ENCODE measurements at places on chromosomes 5 and 9. TPM values are rescaled to one million over a fixed set of nuclear protein-coding genes. Genes with fewer than 3 reads are reported as not detected.
A peak's percentile ranks its signal among the peaks of the same experiment; 100 is the strongest.

DNA sequence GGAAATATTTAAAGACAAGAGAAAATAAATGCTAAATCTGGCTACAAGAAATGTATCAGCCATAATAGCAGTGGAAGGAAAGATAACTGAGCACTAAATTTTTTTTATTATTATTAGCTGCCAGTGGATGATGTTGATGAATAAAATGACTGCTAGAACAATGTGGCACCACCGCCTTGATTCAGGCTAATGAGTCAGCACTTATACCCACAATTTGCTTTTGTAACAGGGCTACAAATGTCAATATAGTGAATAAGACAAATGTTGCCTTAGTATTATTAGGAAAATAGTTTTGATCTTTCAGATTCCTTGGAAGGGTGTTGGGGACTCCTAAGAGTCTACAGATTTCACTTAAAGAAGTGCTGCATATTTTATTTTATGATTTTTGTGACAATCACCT is 555.2 kb upstream of the GRAMD2B start:
- DNase-seq = no peak

DNA sequence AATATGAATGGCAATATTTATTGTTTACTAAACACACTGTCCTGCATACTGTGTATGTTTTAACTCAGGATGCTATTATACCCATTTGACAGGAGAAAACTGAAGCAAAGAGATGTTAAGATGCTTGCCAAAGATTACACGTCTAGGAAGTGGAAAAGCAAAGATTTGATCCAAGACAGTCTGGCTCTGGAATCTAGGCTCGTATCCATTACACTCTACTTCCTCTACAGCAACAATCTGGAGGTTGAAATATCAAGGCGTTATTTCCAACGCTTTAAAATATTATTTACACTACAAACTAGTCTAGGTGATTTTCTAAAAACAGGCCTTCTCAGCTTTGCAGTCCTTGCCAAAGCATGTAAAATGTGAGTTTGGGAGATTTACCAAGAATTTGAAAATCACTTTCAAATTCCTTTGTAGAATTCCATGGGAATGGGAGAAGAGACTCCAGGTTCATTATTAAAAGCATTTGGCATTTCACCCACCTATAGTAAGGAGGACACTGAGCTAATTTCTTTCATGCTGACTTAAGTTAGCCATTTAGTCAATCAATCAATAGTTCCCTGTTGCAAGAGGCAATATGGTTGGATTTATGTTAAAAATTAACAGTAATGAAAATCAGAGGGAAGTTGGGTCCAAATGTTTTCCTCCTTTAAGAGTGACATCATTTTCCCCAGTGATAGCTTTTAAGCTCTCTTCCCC is 356.3 kb upstream of the SMARCA2 start:
- DNase-seq = no peak

DNA sequence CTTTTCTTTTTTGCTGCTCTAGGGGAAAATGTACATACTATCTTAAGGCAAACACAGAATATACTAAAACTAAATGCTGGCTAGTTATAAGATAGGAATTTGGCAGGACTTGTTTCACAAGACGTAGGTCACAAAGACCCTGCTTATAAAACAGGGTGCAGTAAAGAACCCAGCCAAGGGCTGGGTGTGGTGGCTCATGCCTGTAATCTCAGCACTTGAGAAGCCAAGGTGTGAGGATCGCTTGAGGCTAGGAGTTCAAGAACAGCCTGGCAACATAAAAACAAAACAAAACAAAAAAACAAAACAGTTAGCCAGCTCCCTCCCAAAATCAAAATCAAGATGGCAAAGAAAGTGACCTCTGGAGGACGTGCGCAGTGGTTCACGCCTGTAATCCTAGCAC is 49.5 kb upstream of the DENND4C start:
- DNase-seq = no peak

DNA sequence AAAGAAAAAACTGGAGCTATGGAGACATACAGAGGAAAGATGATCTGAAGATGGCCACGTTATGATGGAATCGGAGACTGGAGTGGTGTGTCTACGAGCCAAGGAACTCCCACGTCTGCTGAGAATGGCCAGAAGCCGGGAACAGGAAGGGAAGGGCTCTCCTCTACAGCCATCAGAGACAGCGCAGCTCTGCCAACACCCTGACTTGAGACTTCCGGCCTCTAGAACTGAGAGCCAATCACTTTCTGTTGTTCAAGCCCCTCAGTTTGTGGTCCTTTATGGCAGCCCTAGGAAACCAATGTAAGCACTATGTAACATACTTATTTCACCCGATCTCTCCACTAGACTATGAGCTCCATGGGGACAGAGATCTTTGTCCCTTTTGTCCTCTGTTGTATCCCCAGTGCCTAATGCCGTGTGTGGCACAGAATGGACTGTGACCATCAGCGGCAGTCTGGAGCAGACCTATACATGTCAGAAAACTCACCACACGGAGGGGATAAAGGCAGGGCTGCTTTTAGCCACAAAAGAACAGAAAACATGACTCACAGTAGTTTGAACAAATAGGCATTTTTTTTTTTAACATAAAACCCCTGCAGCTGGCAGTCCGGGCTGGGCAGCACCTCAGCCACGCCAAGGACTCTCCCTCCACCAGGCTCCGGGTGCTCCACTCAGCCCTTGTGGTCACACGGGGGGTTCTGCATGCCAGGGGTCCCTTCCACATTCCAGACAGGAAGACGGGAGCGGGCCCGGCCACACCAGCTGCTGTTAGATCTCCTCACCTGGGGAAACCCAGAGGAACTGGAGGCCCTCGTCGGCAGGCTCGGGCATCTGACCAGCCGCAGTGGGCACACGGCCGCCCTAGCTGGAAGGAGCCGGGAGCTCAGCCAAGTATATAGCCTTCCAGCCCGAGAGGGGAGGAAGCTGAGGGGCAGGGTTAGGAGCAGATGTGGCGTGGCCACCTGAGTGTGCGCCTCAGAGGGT is 16.1 kb upstream of the MXD3 start:
- no peak for DNase-seq

DNA sequence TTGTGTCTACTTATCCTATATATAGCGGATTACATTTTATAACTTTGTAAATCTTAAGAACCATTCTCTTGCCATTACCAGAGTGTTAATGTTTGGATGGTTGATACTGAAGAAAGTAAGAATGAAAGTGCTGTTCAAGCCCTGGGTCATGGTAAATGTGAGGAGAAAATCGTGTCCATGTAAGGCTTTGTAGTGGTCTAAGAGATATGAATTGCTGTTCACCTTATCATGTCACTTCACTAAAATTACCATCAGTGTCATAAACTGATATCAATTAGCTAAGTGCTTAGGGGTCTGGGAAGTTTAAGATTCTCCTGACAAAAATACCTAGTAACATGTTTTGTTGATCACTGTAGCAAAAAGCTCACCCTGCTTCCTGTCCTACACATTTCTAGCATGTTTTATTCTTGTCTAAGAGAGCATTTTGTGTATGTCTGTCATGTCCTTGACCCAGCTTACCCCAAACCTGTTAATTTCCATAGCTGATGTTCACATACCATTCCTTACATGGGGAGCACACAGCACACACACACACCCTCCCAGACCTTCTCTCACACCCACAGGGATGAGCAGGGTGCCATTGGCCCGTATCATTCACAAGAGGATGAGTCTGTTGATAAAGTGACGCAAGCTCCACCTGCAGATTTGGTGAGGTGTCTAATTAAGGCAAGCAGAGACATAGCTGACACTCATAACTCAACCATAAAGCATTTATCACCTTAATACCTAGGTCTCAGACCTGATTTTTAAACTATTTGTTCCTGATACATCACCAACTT is 125.1 kb upstream of the PAM start:
- no peak for DNase-seq

- no peak for DNase-seq
Observed at GRCh38 chr5:10423022-10423421, 18.7 kb upstream of the ROPN1L start.

DNA sequence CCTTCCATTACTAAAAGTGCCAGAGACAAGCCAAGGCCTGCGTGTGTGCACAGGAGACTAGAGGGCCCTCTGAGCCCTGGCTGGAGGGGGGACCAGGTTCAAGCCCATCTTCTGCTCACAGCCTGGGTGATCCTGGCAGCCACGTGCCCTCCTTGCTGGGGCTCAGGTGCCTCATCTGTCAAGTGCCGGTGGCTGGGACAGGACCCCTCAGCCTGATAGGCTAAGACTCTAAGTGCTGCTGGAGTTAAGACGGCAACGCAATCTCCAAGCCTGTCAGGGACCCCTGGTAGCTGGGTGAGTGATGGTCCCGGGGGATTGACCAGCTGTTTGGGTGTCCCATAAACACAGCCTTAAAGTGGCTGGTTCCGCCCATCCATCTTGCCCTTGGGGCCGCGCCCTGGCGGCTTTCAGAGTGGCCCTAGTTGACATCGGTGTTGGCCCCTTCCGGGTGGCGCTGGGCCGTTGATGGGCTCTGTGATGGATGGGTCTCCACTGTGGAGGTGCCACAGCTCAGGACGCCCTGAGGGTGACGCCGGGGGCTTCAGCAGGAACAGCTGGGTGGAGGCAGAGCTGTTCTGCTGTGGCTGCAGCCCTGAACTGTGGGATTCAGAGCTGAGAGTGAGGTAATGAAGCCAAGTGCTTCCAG is 136.2 kb downstream of the BARX1 start:
- no peak for DNase-seq

- no peak for DNase-seq
Observed at GRCh38 chr9:69496846-69497450, 171.9 kb downstream of the ENTREP1 start.

GRCh38 chr5:114055318-114056184 is 306.3 kb upstream of the KCNN2 start:
- peak; percentile 52 for DNase-seq

GRCh38 chr9:134619448-134619982 is 22.1 kb upstream of the COL5A1 start:
- no peak for DNase-seq

DNA sequence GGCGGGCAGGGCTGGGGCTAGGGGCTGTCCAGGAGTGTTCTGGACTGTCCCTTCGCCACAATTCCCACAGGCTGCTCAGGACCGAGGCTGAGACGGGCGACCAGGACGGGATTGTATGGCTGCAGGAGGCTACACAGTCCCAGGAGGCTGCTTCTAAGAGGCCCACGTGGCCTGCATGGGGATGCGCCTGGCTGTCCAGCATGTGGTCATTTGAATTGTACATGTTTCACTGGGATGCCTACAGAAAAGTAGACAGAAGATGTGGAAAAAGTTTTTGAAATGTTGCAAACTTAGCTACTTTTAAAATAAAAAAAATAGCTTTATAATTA is 32.6 kb upstream of the SPTLC1 start:
- no peak for DNase-seq

GRCh38 chr9:129916707-129917106 is 81.4 kb downstream of the USP20 start:
- DNase-seq = no peak

- DNase-seq = no peak
Observed at GRCh38 chr9:15513335-15513734, 2.6 kb upstream of the PSIP1 start.

DNA sequence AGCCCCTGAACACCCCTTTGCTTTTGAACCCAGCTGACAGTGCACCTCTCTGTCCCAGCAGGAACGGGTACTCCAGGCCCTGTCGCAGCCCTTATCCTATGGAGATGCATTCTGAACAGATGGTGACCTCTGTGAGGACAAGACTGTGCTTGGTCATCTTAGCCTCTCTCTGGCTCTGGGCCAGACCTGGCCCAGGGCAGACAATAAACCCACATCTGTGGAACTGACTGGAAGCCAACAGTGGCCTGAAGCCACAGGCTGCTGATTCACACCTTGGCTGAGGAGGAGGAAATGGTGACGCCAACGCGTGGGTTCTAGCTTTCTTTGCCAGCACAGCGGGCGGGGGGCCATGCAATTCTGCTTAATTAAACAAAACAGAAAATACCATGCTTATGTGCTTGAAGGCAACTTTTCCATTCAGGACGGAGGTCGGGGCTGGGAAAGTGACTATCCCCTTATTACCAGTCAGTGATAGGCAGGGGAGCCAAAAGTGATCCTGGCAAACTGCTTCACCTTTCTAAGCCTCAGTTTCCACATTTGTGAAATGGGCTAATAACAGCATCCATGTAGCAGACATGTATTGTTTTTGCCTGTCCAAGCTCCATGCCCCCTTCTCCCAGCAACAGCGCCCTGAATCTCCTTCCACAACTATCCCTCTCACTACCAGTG is 10.8 kb downstream of the SH3PXD2B start:
- DNase-seq = peak; percentile 79

GRCh38 chr9:89991204-89991790 is 386.5 kb downstream of the GADD45G start:
- DNase-seq = no peak

DNA sequence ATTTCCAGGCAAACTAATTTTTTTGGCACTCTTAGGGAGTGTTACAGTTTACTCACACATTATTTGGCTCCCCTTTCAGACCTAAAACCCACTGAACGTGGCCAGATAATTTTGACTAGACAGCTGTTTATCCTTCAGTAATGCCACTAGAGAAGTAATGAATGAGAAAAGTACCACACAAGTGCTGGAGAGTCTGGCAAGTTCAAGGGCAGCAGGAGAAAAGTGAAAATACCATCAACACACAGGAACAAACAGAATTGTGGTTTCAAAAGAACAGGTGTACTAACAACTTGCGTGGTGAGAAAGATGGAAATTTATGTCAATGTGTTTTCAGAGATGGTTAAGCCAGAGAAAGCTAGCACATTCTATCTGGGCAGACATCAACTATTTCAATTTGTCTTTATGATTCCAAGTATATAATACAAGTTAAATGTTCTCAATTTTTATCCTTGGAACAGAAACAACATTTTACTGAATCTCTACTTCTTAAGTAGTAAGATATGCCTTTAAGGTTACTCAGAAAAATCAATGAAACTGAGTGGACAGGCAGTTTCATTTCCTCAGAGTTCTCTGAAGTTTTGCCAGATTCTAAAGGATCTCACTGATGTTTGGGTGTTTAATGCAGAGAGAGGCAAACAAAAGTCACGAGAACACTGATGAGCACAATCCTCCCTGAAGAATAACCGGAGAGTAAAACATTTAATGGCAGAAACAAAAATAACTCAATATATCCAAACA is 91.0 kb downstream of the ARSB start:
- DNase-seq = no peak

- DNase-seq = no peak
Observed at GRCh38 chr9:16221366-16221765, 649.1 kb downstream of the BNC2 start.

- DNase-seq = no peak
Observed at GRCh38 chr9:122791872-122792669, 3.3 kb downstream of the OR5C1 start.

DNA sequence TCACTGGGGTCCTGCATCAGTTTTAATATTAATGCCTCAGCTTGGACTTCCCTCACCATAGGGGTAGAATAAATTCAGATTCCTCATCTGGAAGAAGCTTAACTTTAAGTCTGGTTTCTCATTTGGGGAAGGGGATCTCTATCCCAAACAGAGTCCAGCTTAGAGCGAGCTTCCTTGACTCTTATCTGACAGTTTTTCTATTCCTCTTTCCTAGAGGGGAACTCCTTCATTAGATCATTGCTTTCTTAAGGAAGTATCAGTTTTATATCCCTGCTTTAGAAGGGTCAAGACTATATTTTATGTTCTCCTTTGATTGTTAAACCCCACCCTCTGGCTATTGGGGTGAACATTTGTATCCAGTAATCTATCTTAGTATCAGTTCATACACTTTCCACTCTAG is 24.2 kb upstream of the CDC42SE2 start:
- DNase-seq = no peak

TSSK1B gene
- total RNA-seq = 0.23 TPM

LCN6 gene
- total RNA-seq = 0.38 TPM

SLC27A6 gene
- 0.61 TPM for total RNA-seq

CBY3 gene
- not detected for total RNA-seq

SLCO6A1 gene
- not detected for total RNA-seq

GDF9 gene
- 0.39 TPM for total RNA-seq

PCDHB13 gene
- total RNA-seq = 2.1 TPM
